Memory B cell (primary cell): ENCODE measurements at places on chromosomes 16 and 17.

GRCh38 chr17:68972119-68972704, 17.0 kb upstream of the ABCA8 start:
- no peak for DNase-seq

- DNase-seq = no peak
Observed at GRCh38 chr17:77129568-77130301, 11.0 kb upstream of the SEC14L1 start.

GRCh38 chr17:43671031-43671692, 9.4 kb upstream of the MEOX1 start:
- no peak for DNase-seq

DNA sequence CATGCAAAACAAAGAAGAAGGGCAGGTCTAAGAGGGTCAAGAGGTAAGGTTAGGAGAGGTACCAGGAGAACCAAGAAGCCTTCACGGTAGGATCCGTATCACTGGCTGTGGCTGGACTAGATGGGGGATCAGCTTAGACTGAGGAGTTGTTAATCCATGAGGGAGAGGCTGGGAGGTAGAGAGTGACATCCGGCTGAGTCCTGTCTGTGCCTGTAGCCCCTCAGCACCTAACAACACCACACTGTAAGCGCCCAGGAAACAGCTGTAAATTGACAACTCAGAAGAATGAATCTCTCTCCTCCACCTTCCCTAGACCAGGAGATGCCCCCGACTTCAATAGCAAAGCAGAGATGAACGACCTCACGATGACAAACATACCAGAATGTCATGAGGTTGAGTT, 199.4 kb upstream of the RPL38 start:
- DNase-seq = no peak

DNA sequence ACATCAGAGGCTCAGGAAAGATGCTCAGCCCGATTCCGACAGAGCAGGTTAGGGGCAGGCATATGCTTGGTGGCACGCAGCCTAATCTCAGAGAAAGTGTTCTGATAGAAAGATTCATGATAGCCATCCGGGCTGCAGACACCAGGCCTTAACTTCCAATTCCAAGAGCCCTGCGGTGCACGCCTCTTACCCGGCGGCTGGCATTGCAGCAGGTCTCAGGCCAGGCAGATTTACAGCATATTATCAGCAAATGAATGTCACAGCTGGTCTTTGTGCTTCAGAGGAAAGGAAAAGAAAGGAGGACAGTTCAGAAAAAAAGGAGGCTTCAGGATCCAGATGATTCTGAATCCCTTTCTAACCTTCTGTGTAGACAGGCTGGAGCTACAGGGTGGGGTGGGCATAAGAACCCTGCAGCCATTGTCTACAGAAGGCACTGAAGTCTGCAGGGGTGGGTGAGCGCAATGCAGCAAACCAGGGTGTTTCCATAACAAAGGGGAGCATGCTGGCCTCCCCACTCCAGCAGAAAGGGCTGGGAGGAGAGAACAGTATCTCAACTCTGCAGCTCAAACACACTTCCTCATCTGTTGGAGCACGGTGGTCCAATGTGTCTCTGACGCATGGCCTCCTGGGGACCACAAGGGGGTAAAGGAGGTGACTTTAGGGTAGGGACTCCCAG, 277.4 kb upstream of the XYLT1 start:
- DNase-seq = no peak

DNA sequence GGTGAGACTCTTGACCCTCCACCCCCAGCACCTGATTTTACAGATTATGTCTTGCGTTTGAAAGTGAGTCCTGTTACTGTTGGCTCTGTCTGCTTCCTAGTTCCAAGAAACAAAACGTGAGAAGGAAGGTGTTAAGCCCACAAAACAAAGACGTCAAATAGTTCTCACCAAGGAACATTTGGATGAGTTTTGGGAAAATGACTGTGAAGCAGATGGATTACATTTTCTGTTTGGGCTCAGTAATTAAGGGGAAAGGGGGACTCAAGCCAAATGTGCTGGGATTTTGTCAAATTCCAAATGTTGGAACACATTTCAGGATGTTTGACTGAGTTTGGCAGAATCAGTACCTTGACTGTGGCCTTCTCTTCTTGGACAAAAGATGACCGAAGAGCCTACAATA, 71.2 kb downstream of the PCTP start:
- no peak for DNase-seq

- DNase-seq = no peak
Observed at GRCh38 chr16:56303066-56303715, 111.9 kb downstream of the GNAO1 start.

DNA sequence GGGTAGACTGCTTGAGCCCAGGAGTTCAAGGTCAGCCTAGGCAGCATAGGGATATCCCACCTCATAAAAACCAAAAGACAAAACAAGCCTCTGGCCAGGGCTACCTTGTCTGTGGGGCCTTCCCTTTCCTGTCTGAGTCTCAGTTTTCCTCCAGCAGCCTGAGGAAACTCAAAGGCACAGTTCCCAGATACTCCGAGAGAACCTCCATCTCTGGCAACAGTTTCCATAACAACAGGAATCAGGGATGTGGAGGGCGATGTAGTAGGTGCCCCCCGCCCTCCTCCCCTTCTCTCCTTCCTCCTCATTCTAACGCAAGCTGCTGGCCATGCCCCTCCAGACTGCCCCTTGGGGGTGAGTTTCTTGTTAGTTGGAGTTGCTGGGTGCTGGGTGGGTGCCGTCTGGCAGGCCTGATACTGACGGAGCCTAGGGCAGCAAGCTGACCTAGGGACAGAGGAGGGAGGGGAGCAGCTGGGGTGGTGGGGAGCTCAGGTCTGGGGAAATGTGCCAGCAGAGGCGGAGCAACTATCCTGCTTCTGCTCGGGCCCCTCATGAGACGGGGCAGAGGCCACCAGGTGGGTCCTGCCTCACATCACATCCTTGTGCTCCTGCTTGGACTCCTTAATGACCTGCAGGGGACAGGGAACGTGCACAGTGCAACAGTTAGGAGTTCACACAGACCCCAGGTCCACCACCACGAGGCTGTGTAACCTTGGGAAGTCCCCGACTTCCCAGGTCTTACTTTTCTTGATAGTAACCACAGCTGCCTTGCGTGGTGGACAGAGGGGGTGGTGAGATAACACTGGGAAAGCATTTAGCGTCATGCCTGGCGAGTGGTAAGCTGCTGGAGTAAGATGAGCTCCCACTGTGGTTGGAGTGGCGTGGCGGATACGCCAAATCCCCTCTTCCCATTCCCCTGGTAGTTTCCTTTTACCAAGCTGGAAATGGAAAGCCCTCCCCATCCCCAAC, 7.8 kb upstream of the EFTUD2 start:
- DNase-seq = no peak

- DNase-seq = peak; percentile 63
Observed at GRCh38 chr17:82228278-82228841, 482 bp upstream of the SLC16A3 start.

- no peak for DNase-seq
Observed at GRCh38 chr16:54453871-54454270, 167.3 kb upstream of the IRX3 start.

DNA sequence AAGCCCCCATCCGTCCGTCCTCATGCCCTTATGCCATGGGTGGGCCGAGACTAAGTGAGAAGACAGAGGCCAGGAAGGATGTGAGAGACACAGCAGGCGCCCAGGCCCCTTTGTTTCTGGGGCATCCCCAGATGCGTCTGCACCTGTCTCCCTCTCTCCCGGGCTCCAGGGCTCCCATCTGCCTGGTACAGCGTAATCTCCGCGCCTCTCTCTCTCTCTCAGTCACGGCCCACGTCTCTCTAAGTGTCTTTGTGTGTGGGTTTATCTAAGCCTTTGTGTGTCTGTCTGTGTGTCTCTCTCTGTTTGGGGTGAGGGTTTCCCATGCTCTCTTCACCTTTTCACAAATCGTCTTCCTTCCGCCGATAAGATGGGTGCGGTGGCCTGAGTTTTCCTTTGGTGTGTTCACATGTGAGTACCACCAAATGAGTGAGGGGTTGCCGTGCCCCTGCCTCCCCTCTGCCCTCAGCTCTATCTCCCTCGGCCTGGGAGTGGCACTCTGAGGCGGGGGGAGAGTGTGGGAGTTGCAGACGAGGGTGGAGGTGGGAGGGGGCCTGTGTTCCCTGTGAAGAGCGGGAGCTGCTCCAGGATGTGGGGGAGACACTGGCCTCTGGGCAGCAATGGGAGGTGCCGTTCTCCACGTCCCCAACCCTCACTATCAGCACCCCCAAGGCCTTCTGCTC, 25.8 kb upstream of the ABCC3 start:
- no peak for DNase-seq

- no peak for DNase-seq
Observed at GRCh38 chr16:4160658-4161430, 44.6 kb upstream of the ADCY9 start.

DNA sequence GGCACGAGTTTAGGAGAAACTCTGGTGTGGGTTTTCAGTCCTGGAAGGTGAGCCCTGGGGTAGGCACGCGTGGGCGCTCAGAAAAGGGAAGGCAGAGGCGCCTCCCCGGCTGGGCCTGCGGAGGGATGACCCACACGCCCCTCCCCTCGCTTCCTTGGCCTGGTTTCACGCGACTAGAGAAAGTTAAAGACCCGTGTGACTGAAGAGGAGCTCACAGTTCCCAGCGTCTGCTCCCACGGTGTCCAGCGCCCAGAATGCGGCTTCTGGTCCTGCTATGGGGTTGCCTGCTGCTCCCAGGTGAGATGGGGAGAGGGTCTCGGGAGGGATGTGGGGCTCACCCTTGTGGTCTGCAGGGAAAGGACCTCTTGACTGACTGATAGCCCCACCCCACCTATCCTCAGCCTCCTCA, at the start of gene CD300LG:
CD300LG (plus strand) TSS at position 214 of the 409 bp plus-strand sequence; CDS start at position 255, 41 bp downstream.
- DNase-seq = no peak

- DNase-seq = no peak
Observed at GRCh38 chr17:40884708-40885512, at the start of gene KRT20. Gene KRT20 (minus strand): TSS chr17:40885242. CDS start chr17:40885185, 57 bp downstream.

GRCh38 chr16:27424772-27425498, 23.0 kb downstream of the IL21R start:
- no peak for DNase-seq

DNA sequence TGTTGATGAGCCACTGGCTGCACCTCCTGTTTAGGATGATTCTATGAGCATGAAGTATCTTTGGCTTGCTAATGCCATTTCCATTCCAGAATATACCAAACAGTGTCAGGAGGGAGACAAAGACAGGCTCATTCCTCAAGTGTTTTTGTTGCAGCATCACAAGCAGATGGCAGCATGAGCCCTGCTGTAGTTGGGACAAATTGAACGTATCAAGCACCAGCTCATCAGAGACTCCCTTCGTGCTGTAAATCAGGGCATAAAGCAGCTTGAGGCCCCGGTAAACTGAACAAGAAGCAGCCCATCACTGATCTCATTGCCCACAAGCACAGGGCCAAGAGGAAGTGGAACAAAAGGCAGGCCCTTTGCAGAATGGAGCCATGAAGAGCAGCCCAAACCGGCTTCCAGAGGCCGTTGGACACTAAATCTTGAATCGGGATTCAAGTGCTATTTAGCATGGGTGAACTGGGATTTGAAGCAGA, 45.9 kb upstream of the HS3ST3A1 start:
- no peak for DNase-seq

DNA sequence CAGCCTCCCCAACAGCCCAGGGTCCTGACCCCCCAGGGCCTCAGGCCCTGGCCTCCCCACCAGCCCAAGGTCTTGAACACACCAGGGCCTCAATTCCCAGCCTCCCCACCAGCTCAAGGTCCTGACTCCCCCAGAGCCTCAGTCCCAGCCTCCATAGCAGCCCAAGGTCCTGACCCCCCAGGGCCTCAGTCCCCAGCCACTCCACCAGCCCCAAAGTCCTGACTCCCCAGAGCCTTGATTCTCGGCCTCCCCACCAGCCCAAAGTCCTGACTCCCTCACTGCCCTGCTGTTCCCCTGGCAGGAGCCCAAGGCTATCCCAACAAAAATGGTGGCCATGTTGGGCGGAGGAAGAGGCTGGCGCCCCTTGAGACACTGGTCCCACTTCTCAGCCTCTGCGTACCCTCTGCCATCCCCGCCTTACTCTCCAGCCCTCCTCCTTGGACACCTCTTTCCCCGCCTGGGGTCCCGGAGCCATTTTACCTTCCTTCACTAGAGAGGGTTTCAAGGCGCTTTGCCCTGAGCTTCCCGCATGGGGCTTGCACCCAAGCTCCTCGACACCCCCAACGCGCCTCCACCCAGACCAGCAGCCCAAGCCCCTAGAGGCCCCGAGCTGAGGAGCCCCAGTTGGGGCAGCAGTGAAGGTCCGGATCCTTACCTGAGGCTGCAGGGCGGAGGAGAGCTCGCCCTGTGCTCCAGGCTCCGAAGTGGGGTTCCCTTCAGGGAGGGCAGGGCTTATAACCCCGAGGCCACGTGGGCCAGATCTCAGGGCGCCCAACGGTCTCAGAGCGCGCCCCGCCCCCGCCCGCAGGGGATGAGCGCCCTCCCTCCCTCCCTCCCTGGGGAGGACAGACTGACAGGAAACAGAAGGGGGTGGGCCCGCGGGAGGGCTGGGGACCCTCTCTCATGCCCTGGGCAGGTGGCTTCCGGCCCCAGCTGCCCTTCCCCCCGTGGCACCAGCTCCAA, 3.5 kb upstream of the TSPOAP1 start:
- peak; percentile 88 for DNase-seq

DNA sequence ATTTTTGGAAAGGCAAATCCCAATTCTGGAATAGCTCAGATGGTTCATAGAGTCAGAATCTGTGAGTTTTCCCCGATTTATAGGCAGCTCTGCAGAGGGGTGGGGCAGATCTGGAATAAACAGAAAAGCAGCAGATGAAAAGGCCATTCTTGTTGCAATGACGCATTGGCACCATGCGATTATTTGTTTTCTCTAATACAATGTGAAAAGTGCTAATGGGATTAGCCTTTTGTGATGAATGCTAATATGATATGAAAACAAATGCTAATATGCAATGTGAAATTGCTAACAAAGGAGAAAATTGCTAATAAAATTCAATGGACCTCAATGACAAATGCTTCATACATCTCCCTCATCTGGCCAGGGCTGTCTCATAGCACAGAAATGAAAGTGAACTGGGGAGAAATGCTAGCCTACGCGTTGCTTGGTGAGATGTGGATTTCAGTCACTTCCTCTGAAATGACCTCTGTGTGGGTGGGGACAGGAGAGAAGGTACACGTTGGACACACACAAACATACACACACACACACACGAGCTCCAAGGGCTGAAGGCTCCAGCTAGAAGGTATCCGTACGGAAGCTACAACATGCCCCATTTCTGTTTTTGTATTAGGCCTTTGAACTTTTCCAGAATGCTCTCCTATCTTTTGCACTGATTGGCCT, 394.5 kb downstream of the XYLT1 start:
- DNase-seq = no peak

GRCh38 chr16:86122681-86123342, 223.8 kb downstream of the IRF8 start:
- DNase-seq = no peak

DNA sequence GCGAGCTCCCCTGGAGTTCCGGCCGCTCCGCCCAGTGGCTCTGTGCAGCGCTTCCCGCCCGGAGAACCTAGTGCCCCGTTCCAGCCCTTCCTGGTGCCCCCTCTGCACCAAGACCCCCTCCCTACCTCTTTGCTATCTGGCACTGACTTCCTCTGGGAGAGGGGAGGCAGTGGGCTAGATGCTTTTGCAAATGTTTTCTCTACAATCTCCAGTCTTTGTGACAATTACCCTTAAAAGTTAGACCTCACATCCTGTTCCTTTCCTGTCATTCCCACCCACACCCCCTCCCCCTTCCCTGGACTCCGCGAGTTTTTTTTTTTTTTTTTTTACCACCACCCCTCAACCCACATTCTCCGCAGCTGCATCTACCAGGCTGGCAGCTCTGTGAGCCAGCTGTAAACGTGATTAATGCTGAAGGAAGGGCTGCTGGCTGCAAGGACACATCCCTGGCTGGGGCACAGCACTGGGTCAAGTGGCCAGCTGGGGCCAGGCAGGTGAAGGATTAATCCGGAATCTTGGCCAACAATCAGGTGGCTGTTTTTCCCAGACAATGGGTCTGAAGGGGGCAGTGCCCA, 101.5 kb downstream of the MGAT5B start:
- no peak for DNase-seq
